ENCODE measurements at places on chromosomes 3 and 15.

DNA sequence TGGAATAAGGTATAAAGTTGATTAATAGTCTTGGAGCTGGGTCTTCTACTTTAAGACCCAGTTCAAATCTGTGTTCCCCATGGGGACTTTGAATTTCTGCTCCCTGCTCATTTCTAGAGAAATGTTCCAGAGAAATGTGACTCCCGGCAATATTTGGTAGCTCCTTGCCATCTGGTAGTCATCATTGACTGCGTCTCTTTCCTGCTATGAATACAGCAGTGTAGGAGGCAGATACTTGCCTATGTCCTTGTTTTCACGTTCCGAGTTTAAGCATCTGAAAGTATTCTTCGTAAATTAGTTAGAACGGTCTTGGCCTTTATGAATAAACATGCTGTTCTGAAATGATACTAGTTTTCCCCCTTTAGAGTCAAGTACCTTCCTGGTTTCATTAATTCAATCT lies 352.9 kb downstream of the PTPRG start:
- no peak for DNase-seq
- no peaks in the 10 kb centered on the region for H3K27me3 ChIP-seq
- no peaks in the 10 kb centered on the region for H3K4me1 ChIP-seq
- H3K4me3 ChIP-seq, result no peak overlapping the region
- no peak overlapping the region for H3K27ac ChIP-seq

DNA sequence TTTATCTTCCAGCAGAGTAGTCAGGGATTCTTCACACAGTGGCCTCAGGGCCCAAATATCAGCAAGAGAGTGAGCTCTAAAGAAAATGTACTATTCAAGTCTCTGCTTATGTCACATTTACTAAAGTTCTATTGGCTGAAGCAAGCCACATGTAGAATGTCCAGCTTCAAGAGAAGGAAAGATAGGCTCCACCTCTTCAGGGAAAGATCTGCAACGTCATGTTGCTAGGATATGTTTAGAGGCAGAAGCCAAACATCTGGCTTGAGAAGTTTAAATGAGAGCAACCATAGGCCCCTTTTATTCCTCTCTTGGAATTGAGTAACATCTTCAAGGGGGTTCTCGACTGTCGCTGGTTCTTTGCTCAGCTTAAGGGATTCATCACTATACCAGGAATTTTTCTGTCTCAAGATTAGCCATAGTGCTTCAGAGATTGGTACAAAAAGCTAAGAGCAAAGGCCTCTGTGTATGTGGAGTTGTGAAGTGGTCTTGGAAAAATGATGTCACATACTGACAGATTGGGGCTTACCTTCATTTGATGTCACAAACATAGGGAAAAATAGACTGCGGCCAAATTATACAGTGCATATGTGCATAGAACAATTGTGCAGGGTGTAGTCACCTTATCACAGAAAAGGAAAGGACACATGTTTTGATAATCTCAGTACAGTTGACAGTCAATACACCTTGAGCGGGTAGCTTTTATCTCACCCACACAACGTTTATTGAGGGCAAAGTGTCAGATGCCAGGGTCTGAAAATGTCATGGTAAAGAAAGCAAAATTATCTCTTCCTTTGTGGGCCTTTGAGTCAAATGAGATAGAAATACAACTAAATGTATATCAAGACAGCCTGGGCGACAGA lies 11.3 kb upstream of the THRB start:
- no peaks in the 10 kb centered on the region for H3K27me3 ChIP-seq
- H3K27ac ChIP-seq, result no peak overlapping the region
- peaks cover 12% of the 10 kb centered on the region for H3K4me1 ChIP-seq

DNA sequence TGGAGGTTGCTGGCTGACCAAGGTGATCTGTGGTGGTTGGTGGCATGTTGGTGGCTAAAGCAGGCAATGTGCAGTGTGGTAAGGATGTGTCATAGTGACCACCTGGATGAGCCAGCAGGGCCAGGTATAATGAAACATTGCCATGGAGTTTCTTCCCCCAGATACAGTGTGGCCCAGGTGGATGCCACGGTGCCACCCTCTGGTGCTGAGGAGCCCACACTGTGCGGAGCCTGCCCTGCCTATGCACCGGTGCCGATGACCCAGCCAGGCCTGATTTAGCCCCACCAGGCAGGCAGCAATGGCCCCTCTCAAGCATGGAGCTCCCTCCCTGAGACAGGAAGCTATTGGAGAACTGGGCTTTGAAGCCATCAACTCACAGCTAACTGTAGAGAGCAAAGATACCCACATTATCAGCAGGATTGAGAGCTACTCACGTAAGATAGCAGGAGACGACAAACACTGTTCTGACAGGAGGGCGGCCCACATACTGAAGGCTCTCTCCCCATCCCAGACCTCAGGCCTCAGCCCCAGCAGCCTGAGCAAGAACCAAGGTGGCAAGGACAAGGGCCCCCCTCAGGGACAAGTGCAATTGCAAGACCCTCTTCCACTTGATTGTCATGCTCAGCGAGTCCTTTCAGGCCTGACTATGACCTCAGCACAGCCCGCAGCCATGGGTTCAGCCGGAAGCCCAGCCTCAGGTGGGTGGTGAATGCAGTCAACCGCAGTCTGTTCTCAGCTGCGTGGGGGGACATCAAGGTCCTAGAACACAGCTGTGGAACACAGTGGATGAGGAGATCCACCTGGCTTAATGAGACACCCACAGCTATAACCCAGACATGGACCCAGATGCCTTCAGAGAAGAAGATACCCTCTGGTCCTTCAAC lies 82.8 kb upstream of the CDV3 start:
- no peaks in the 10 kb centered on the region for H3K4me1 ChIP-seq
- H3K27me3 ChIP-seq, result no peaks in the 10 kb centered on the region
- no peaks in the 10 kb centered on the region for H3K36me3 ChIP-seq
- no peak overlapping the region for H3K4me3 ChIP-seq
- no peak overlapping the region for H3K27ac ChIP-seq

- no peaks in the 10 kb centered on the region for H3K36me3 ChIP-seq
- no peaks in the 10 kb centered on the region for H3K4me1 ChIP-seq
- H3K27ac ChIP-seq, result no peak overlapping the region
- no peaks in the 10 kb centered on the region for H3K27me3 ChIP-seq
- H3K4me3 ChIP-seq, result no peak overlapping the region
- DNase-seq, result no peak
Measured at GRCh38 chr3:110479731-110480130, 591.9 kb upstream of the NECTIN3 start.

DNA sequence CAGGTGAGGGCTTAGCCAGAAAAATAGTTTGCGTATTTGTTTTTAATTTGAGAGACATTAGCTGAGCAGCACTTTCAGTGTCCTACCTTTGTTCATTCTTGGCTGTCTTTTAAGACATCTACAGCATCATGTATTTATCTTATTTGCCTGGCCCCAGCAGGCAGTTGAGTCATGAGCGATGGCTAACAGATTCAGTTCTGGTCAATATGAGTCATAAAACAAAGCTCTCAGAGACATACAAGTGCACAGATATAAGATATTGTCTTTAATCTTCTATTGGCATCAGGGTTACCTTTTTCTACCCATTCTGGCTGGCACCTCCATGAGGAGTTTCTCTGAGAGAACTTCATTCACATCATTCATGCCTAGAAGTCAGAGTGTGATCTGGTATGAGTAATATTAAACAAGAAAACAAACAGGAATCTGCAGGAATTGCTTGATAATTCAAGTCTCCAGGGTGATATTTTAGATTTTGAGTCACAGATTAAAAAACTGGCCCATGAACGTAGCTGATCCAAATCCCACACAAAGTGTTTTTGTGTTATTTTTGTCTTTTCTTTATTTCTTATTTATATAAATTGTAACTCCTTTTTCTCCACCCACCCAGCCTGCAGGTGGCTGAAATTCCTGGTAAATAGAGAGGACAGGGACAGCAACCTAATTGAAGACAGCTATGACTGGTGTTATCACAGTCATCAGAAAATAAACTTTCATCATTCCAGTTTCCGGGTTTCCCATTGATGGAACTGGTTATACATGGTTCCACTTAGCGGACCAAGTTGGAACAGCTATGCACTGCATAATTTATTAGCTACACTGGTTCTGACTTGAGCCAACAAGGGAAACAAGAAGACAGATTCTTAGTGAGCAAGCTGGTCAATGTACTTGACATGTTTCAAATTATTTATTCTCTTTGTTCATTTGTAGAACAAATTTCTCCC lies 47.3 kb downstream of the PLSCR2 start:
- no peaks in the 10 kb centered on the region for H3K4me1 ChIP-seq
- no peak overlapping the region for H3K27ac ChIP-seq
- H3K36me3 ChIP-seq, result no peaks in the 10 kb centered on the region
- no peak for DNase-seq
- no peak overlapping the region for H3K4me3 ChIP-seq

DNA sequence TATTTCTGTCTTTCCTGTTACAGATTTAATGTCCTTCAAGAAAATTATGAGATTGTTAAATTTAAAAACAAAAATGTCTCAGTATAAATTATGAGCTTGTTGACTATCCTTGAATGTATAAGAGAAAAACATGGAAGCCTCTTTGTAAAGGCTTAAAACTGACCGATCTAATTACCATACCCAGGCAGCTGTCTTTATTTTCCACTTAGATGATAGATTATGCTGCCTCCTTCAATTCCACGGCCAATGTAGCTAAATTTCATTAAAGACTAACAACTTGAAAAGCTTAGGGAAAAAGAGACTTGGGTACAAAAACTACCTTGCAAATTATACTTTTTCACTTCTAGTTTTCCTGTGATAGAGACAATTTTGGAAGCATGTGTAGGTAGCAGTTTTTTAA lies 88.3 kb downstream of the ATP10A start:
- DNase-seq, result no peak
- H3K36me3 ChIP-seq, result peaks cover under 1% of the 10 kb centered on the region
- H3K4me3 ChIP-seq, result no peak overlapping the region
- peaks cover 25% of the 10 kb centered on the region for H3K4me1 ChIP-seq

- peaks cover 57% of the 10 kb centered on the region for H3K36me3 ChIP-seq
- no peak overlapping the region for H3K4me3 ChIP-seq
- no peak for DNase-seq
- no peak overlapping the region for H3K27ac ChIP-seq
Measured at GRCh38 chr15:51907136-51907862, 64.3 kb downstream of the LEO1 start.

DNA sequence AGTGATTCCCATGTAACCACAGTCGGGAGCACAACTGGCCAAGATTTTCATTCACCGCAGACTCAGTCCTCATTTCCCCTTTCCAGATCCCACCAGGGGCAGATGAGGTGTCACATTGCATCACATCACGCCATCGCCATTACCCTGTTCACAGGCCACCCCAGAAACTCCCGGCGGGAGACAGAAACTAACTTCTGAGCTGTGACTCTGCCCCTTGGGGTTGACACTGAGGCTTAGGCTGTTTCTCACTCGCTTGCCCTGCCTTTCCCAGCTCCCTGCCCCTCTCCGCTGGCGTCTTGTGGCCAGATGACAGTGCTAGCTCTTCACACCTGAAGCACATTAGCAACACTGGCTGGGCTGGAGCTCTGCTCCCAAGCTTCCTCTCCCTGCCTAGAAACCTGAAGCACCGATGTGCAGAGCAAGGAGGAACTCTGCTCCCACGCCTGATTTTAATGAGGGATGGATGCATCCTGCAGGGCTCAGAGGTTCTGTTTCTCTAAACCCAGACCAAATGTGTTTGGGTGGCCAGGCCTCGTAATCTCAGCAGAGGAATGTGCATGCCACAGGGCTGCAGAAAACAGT lies 88.8 kb upstream of the CTDSPL start:
- H3K4me3 ChIP-seq, result no peak overlapping the region
- peak overlapping the region; percentile 81 for H3K27ac ChIP-seq
- no peaks in the 10 kb centered on the region for H3K27me3 ChIP-seq
- peaks cover 33% of the 10 kb centered on the region for H3K4me1 ChIP-seq

DNA sequence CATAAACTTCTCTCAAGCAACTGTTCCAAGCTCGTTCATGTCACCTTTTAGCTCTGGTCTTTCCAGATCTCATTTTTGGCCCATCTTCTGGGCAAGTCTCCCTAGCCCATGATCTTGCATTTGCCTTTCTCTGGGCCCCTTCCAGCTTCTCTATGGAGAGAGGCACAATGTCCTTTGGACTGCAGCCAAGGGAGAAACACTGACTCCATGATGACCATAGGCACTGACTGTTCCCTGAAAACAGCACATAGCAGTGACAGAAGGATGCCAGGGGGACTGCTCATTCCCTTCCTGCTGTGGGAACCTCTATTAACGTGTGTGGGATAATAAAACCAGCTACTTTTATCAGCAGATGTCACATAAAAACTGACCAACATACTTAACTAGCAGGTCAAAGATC lies 60.3 kb downstream of the STRIT1 start:
- peak overlapping the region; percentile 45 for H3K27ac ChIP-seq
- H3K27me3 ChIP-seq, result no peaks in the 10 kb centered on the region
- no peak overlapping the region for H3K4me3 ChIP-seq
- no peaks in the 10 kb centered on the region for H3K36me3 ChIP-seq

DNA sequence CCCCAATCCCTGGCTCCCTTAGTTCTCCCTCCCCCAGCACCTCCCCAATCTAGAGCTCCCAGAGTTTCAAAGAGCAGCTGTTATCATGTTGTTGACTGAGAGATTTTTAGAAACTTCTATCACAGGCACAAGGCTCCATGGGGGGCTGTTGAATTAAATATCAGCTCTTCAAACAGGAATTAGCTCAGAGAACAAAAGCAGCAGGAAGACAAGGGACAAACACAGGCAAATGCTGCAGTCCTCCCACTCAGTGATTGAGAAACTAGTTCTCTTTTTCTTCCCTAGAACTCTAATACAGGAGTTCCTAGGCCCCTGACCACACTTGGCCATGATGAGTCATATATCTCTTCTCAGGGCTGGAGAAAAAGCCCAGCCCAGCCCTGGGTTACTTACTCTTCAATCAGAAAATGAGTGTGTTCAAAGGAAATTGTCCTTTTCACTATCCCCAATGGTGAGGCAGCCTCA lies 262.1 kb downstream of the IGSF11 start:
- H3K4me1 ChIP-seq, result no peaks in the 10 kb centered on the region
- no peaks in the 10 kb centered on the region for H3K36me3 ChIP-seq
- DNase-seq, result no peak
- no peaks in the 10 kb centered on the region for H3K27me3 ChIP-seq

- H3K27ac ChIP-seq, result no peak overlapping the region
- no peaks in the 10 kb centered on the region for H3K4me1 ChIP-seq
- no peaks in the 10 kb centered on the region for H3K36me3 ChIP-seq
- no peaks in the 10 kb centered on the region for H3K27me3 ChIP-seq
- no peak for DNase-seq
Measured at GRCh38 chr15:81942157-81942556, 103.7 kb downstream of the MEX3B start.

- DNase-seq, result no peak
- H3K4me1 ChIP-seq, result peaks cover 4% of the 10 kb centered on the region
- H3K27ac ChIP-seq, result no peak overlapping the region
- no peak overlapping the region for H3K4me3 ChIP-seq
- H3K27me3 ChIP-seq, result no peaks in the 10 kb centered on the region
Measured at GRCh38 chr15:68593341-68593740, 14.5 kb downstream of the CORO2B start.

- no peaks in the 10 kb centered on the region for H3K4me1 ChIP-seq
- no peaks in the 10 kb centered on the region for H3K27me3 ChIP-seq
- no peaks in the 10 kb centered on the region for H3K36me3 ChIP-seq
- no peak for DNase-seq
Measured at GRCh38 chr15:98002419-98002818, 41.9 kb downstream of the ARRDC4 start.

GRCh38 chr3:154250291-154250690 lies 74.0 kb downstream of the DHX36 start:
- no peak for DNase-seq
- H3K4me1 ChIP-seq, result peaks cover 5% of the 10 kb centered on the region
- peaks cover 16% of the 10 kb centered on the region for H3K36me3 ChIP-seq
- H3K27me3 ChIP-seq, result no peaks in the 10 kb centered on the region
- no peak overlapping the region for H3K4me3 ChIP-seq

Measured in ascending aorta (tissue), 2 donors.